WTC11 (cell line): ENCODE measurements at places on chromosomes 13 and 19.

DNA sequence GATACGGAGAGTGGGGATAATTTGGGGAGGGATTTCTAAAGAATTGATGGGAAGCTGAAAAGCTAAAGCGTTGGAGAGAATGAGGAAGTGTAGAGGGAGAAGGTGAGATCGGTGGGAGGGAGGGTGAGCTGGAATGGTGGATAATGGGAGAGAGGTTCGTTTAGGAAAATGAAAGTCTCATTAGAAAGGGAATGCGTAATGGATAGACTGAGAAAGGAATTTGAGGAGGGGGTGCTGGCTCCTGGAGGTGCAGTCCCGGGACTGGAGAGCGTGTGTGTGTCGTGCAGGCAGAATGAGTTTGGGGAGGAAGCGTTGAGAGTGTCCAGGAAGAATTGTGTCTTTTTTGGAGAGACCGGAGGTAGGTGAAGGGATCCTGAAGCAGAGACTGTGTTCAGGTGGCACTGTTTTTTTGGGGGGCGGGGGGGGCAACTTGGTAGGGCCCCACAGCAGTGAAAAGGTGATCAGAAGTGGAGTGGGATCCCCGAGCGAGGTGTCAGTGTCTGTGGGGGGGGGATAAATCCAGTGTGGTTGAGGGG, 1.4 kb downstream of the ACTN4 start:
- DNase-seq: no peak

GRCh38 chr19:37304884-37305255, 66.0 kb upstream of the ZNF527 start:
- DNase-seq: no peak

- no peak for DNase-seq
Observed at GRCh38 chr13:27933580-27934328, 14.0 kb downstream of the PDX1 start.

- DNase-seq: no peak
Observed at GRCh38 chr13:31978021-31978420, 53.6 kb upstream of the FRY start.

DNA sequence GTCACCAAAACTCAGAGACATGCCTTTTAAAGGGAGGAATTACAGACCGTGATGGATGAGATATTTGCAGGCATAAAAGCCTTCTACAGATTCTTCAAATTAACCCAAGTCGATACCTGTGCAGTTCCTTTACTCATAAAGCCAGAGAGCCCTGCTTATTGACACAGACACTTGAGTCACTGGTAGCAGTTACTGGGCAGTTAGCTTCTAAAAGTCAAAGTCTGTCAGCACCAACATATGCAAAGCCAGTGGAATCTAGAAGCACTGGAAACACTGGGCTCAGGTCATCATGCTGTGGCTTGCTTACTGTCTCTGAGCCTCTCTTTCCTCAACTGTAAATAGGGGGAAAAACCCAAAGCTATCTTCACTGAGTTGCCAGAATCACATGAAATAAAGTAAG, 25.7 kb upstream of the LRCH1 start:
- no peak for DNase-seq

GRCh38 chr19:1206150-1206863, 729 bp downstream of the STK11 start:
- DNase-seq: no peak

- no peak for DNase-seq
Observed at GRCh38 chr19:55373306-55373992, 3.2 kb upstream of the TMEM190 start.

GRCh38 chr19:14886032-14886431, at the start of gene OR7A17:
OR7A17 (minus strand) TSS chr19:14886132; CDS start chr19:14881355, 4,777 bp downstream.
- DNase-seq: no peak
